CD4-positive, CD25-positive, alpha-beta regulatory T cell (primary cell): ENCODE measurements at places on chromosomes 7 and 10. TPM values are rescaled to one million over a fixed set of nuclear protein-coding genes. Genes with fewer than 3 reads are reported as not detected.

The SLC13A1 gene
- total RNA-seq = not detected

The ENKUR gene
- total RNA-seq = 2.3 TPM

The EPHA1 gene
- total RNA-seq = 5.0 TPM

The WDR86 gene
- total RNA-seq = 4.8 TPM

The FAM180A gene
- total RNA-seq = not detected

The BAMBI gene
- 1.2 TPM for total RNA-seq
